Central memory CD8-positive, alpha-beta T cell (primary cell): ENCODE measurements at places on chromosomes 4 and X.

GRCh38 chr4:138452826-138453225 lies 210.7 kb upstream of the SLC7A11 start:
- no peak overlapping the region for H3K27ac ChIP-seq
- no peaks in the 10 kb centered on the region for H3K27me3 ChIP-seq
- no peak for DNase-seq
- no peak overlapping the region for H3K4me3 ChIP-seq
- no peaks in the 10 kb centered on the region for H3K36me3 ChIP-seq

DNA sequence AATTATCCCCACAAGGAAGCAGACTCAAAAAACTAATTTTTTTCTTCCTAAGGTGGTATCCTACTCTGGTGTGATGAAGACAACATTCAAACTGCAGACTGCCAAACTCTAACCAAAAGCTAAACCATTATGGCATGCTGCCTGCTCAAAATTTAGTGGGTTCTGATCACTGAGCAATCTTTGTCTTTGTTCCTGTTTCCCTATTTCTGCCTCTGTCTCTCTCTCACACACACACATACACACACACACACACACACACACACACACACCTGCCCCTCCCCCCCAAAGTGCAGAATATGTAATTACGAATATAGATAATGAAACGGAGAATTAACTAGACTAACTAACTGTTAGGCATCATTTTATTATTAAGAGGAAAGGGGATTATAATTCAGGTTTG lies 1278.6 kb downstream of the PCDH7 start:
- no peak overlapping the region for H3K4me3 ChIP-seq
- H3K36me3 ChIP-seq: no peaks in the 10 kb centered on the region
- DNase-seq: no peak
- no peak overlapping the region for H3K27ac ChIP-seq
- H3K4me1 ChIP-seq: no peaks in the 10 kb centered on the region

- H3K4me1 ChIP-seq: no peaks in the 10 kb centered on the region
- H3K4me3 ChIP-seq: no peak overlapping the region
- H3K27ac ChIP-seq: no peak overlapping the region
- no peaks in the 10 kb centered on the region for H3K36me3 ChIP-seq
- H3K27me3 ChIP-seq: peaks cover 8% of the 10 kb centered on the region
- no peak for DNase-seq
These were observed 280.2 kb upstream of the SLC7A11 start for GRCh38 chr4:138522366-138522765.

DNA sequence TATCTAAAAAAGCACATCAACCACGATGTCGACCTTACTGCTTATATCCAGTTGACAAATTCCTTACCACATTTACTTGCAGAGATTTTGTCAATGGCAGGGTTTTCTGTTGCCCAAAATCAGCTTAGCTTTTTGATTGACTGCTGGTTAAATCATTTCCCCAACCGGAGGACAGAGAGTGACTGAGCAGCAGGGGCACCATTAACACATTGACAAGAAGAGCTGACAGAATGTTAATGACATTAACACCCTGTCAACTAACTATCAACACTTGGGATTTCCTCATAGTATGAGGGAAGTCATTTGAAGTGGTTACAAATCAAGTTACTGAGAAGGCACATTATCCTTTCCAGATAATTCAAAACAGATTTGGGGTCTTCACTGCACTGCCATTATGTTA lies 368.4 kb downstream of the RPA4 start:
- H3K36me3 ChIP-seq: no peaks in the 10 kb centered on the region
- H3K27me3 ChIP-seq: no peaks in the 10 kb centered on the region
- no peak overlapping the region for H3K4me3 ChIP-seq

GRCh38 chrX:118901991-118902390 lies 72.4 kb upstream of the LONRF3 start:
- no peak overlapping the region for H3K4me3 ChIP-seq
- no peaks in the 10 kb centered on the region for H3K36me3 ChIP-seq
- no peak overlapping the region for H3K27ac ChIP-seq

GRCh38 chr4:61204353-61205060 lies 4.4 kb downstream of the ADGRL3 start:
- H3K4me1 ChIP-seq: no peaks in the 10 kb centered on the region
- no peak for DNase-seq
- H3K4me3 ChIP-seq: no peak overlapping the region
- H3K27me3 ChIP-seq: peaks cover 16% of the 10 kb centered on the region

- peaks cover 59% of the 10 kb centered on the region for H3K4me1 ChIP-seq
- peaks cover 21% of the 10 kb centered on the region for H3K36me3 ChIP-seq
- peak overlapping the region; percentile 56 for H3K27ac ChIP-seq
- no peak for DNase-seq
- no peak overlapping the region for H3K4me3 ChIP-seq
- H3K27me3 ChIP-seq: no peaks in the 10 kb centered on the region
These were observed 62.3 kb downstream of the FAM193A start for GRCh38 chr4:2598511-2599303.

DNA sequence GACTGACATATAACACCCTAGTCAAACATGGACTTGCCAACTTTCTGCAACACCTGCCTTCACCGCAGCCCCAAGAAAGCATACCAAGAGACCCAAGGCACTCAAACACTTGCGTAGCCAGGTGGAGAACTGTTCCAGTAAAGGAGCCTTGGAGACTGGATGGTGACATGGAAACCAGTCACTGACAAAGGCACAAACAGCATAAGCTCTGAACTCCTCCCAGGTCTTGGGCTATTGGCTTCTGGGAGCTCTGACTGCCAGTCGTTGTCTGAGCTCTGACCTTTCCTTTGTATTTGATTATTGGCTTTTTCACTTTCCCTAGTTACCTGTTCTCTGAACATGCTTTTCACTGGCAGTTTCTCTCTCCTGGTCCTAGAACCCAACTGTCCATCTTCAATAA lies 38.3 kb downstream of the ARAP2 start:
- peak overlapping the region; percentile 79 for H3K27ac ChIP-seq
- H3K27me3 ChIP-seq: no peaks in the 10 kb centered on the region
- H3K4me1 ChIP-seq: peaks cover 72% of the 10 kb centered on the region
- DNase-seq: no peak
- peaks cover 34% of the 10 kb centered on the region for H3K36me3 ChIP-seq

DNA sequence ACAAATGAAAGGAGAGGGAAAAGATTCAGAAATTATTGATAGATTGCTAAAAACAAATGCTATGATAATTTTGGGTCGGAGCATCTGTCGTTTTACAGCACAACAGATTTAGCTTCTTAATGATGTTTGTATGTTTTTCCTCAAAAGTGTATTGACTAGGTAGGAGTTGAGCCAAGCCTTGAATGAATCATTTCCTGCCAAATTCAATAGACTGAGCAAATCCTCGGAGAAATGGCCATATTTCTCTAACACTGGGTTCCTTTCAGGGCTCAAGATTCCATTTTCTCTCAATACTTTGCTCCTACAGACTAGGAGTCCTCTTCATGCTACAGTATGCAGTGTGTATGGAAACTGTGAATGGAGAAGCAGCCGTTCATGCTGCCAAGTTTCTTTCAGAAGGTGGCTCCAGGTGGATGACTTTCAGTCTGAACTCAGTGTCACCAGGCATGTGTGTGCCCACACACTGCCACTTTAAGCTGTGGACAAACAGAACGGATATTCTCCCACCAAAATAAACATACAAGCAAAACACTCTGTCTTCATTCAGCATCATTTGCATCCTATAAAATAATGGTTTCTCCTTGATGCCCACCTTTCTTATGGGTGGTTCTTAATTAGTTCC lies 146.0 kb downstream of the TBL1X start:
- H3K36me3 ChIP-seq: peaks cover 3% of the 10 kb centered on the region
- H3K27ac ChIP-seq: no peak overlapping the region
- DNase-seq: no peak
- H3K27me3 ChIP-seq: no peaks in the 10 kb centered on the region

GRCh38 chrX:132452911-132453550 lies 35.8 kb downstream of the MBNL3 start:
- H3K4me1 ChIP-seq: peaks cover 6% of the 10 kb centered on the region
- no peak overlapping the region for H3K27ac ChIP-seq
- H3K27me3 ChIP-seq: no peaks in the 10 kb centered on the region
- no peak overlapping the region for H3K4me3 ChIP-seq
- no peak for DNase-seq
- H3K36me3 ChIP-seq: no peaks in the 10 kb centered on the region

GRCh38 chr4:110184140-110184790 lies 14.2 kb downstream of the ELOVL6 start:
- no peaks in the 10 kb centered on the region for H3K36me3 ChIP-seq
- H3K27me3 ChIP-seq: no peaks in the 10 kb centered on the region
- no peak overlapping the region for H3K4me3 ChIP-seq
- DNase-seq: no peak
- peaks cover 6% of the 10 kb centered on the region for H3K4me1 ChIP-seq
- H3K27ac ChIP-seq: no peak overlapping the region

- H3K27ac ChIP-seq: no peak overlapping the region
- H3K4me3 ChIP-seq: no peak overlapping the region
- DNase-seq: no peak
- H3K36me3 ChIP-seq: no peaks in the 10 kb centered on the region
- H3K4me1 ChIP-seq: no peaks in the 10 kb centered on the region
- H3K27me3 ChIP-seq: no peaks in the 10 kb centered on the region
These were observed 606.0 kb upstream of the PITX2 start for GRCh38 chr4:111228874-111229273.

- H3K4me3 ChIP-seq: no peak overlapping the region
- H3K36me3 ChIP-seq: no peaks in the 10 kb centered on the region
- no peak for DNase-seq
- no peak overlapping the region for H3K27ac ChIP-seq
- peaks cover 51% of the 10 kb centered on the region for H3K27me3 ChIP-seq
- peaks cover 5% of the 10 kb centered on the region for H3K4me1 ChIP-seq
These were observed 593 bp downstream of the NPY1R start for GRCh38 chr4:163331629-163332376.
